ENCODE measurements at places on chromosomes 16 and 17.

GRCh38 chr17:49191917-49192741, 18.2 kb downstream of the GNGT2 start:
- peak; percentile 97 for DNase-seq

- DNase-seq = no peak
Measured at GRCh38 chr16:89152831-89153700, 18.5 kb upstream of the CDH15 start.

- no peak for DNase-seq
Measured at GRCh38 chr16:14564323-14564722, 65.7 kb downstream of the PARN start.

DNA sequence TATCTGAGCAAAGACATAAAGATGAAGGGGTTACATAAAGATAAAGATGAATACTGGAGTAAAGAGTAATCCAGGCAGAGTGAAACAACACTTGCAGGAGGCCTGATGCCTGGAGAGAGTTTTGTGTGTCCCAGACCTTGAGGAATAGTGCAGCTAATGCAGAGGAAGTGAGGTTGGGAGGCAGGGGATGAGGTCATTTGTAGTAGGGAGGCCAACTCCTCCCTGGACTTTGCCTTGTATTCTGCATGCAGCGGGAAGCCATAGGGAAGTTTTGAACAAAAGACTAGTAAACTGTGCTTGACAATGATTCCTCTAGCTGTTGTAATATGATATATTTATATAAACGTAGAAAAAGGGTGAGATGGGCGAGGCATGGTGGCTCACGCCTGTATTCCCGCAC, 356.6 kb downstream of the KCNJ2 start:
- DNase-seq = no peak

- DNase-seq = no peak
Measured at GRCh38 chr17:76433693-76434092, 19.3 kb downstream of the UBE2O start.

GRCh38 chr17:78272181-78272913, 40.9 kb downstream of the TMEM235 start:
- no peak for DNase-seq

- peak; percentile 54 for DNase-seq
Measured at GRCh38 chr16:19843371-19843770, 41.3 kb downstream of the GPRC5B start.

- DNase-seq = no peak
Measured at GRCh38 chr17:15513856-15514459, 46.5 kb upstream of the CDRT4 start.

DNA sequence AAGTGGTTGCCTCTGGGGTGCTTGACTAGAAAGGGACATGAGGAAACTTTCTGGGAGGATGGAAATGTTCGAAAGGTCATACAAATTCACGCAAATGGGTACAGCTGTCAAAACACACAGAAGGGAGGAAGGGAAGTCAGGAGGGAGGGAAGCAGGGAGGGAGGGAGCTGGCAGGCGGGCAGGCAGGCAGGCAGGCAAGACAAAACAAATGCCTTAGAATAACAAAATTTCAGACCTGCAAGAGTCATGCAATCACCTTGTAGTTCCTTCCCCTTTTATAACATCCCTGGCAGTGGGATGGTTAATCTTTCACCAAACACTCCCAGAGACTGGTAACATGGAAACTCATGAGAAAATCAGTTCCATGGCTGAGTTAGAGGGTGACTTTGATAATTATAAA, 189.2 kb downstream of the STX8 start:
- DNase-seq = no peak

- peak; percentile 68 for DNase-seq
Measured at GRCh38 chr17:37737971-37738370, 6.9 kb downstream of the HNF1B start.

DNA sequence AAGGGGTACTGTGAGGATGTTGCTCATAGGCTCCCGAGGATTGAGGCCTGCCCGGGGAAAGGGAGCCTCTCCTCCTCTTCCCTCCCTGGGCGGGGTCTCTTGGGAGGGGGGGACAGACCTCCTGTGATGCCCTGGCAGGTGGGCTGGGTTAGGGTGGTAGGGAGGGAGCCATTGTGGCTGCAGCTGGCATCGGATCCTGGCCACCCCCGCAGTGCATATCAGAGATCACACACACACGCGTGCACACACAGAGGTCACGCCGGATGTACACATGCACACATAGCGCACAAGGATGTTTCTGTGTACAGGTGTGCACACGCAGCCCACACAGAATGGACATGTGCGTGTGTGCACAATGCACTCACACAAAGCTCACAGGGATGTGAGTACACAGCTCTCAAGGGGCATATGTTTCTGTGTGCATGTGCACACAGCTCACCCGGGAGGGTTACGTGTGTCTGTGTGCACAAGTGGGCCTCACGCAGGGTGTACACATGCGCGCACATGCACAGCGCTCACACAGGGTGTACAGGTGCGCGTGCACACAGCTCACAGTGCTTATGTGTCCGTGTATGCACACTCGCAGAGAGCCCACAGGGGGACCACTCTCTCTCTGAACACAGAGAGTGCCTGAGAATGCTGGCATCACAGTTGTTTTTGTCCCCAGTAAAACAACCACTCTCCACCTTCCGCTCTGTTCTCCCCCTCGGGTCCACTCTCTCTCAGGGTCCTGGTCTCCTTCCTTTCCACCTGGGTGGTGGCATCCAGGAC, 2.4 kb downstream of the GJD3 start:
- no peak for DNase-seq

GRCh38 chr16:19203374-19203966, 35.4 kb downstream of the SYT17 start:
- no peak for DNase-seq

- no peak for DNase-seq
Measured at GRCh38 chr16:28086186-28087139, 22.9 kb upstream of the GSG1L start.

GRCh38 chr17:71003736-71004135, 834.4 kb downstream of the KCNJ2 start:
- DNase-seq = no peak

GRCh38 chr17:36106493-36106835, 2.8 kb downstream of the CCL4 start:
- DNase-seq = no peak

DNA sequence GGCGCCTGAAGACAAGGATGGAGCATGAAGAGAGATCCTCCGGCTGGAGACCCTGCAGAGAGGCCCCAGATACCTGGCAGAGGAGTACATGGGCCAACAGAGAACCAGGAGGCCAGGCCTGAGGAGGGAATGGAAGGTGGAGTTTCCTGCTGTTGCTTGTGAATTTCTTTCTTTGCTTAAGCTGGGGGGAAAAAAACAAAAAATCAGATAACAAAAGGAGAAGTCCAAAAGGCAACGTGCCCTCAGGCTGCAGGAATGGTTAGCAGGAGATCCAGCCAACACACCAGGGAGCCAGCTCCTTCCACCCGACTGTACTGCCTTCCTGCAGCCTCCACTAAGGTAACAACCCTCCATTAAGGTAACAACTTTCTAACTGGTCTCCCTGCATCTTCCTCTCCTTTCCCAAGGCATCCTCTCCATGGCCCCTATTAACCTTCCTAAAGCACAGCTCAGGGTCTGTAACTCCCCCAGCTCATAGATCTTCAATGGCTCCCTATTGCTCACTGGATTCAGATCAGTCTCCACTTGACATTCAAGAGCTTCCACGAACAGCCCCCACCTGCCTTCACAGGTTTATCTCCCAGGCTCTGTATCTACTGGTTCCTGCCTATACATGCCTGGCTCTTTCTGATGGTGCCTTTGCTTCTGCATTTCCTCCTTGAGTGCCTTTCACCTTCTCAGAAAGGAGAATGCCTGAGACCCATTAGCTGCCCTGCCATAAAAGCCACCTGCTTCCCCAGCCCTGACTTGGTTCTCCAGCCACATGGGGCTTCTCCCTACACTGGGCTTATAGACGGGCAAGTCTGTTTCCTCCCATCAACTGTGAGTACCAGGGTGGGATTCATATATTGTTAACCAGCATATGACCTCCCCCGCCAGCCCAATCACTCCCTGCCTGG, 725 bp upstream of the ARL5C start:
- DNase-seq = no peak

DNA sequence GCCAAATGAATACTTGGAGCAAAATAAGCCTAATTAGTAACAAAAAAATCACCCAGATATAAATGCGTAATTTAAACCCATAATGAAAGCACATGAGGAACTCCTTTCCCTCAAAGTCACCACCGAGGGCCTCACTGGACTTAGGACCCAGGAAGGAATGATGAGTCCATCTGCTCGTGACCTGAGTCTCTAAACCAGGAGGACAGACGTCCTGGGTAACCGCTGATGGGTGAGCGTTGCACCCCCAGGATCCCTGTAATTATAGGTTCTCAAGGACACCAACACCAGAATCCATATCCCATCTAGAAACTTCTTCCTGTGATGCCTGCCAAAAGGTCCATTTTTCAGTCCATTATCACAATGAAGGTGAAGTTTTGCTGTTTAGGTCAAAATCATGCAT, 121.4 kb downstream of the ZNF778 start:
- no peak for DNase-seq
